ENCODE measurements at places on chromosomes 12 and 14.

GRCh38 chr14:22152903-22153302, 436.1 kb downstream of the DAD1 start:
- DNase-seq, result no peak

- DNase-seq, result no peak
Observed at GRCh38 chr14:82047777-82048470, 514.3 kb upstream of the SEL1L start.

DNA sequence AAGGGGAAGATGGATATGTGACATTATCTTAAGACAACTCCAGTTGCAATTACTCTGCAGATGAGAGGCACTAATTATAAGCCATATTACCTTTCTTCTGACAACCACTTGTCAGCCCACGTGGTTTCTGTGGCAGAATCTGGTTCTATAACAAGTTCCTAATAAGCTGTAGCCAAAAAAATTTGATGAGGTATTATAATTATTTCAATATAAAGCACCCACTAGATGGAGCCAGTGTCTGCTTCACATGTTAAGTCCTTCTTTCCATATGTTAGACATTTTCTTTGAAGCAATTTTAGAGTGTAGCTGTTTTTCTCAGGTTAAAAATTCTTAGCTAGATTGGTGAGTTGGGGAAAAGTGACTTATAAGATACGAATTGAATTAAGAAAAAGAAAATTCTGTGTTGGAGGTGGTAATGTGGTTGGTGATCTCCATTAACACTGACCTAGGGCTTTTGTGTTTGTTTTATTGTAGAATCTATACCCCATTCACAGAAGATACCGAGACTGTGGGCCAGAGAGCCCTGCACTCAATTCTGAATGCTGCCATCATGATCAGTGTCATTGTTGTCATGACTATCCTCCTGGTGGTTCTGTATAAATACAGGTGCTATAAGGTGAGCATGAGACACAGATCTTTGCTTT, 36.9 kb downstream of the PSEN1 start:
- DNase-seq, result no peak

DNA sequence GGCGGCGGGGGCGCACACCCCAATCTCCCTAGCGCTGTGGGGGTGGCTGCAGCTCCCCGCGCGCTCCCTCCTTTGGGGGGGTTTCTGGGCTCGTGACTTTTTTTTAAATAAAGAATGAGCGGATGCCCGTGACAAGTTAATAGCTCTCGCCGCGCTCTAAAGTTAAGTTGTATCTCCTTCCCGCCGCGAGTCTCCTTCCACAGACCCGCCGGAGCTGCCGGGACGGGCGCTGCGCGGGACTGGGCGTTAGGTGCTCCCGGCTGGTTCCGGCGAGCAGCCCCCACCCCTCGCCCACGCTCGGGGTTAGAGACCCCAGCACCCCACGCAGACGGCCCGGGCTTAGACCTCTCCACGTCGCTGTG, 82.6 kb upstream of the HMGA2 start:
- DNase-seq, result no peak

DNA sequence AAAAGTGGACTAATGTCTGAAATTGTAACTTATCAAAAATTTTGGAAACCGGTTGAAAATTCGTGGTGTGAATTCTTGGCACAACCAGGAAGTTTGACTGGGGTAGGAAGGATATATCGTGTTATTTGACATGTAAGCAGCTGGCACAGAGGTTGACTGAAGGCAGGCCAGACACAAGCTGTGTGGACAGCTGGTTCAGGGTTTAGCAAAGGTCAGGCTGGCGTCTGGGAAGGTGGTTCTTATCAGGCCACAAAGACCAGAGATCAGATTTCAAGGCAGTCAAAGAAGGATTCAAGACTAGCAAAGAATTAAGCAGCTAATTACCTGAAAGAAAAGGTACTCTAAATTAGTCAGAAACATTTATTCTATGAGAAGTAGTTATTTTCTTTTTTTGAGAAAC, 450.2 kb upstream of the MDGA2 start:
- DNase-seq, result no peak

DNA sequence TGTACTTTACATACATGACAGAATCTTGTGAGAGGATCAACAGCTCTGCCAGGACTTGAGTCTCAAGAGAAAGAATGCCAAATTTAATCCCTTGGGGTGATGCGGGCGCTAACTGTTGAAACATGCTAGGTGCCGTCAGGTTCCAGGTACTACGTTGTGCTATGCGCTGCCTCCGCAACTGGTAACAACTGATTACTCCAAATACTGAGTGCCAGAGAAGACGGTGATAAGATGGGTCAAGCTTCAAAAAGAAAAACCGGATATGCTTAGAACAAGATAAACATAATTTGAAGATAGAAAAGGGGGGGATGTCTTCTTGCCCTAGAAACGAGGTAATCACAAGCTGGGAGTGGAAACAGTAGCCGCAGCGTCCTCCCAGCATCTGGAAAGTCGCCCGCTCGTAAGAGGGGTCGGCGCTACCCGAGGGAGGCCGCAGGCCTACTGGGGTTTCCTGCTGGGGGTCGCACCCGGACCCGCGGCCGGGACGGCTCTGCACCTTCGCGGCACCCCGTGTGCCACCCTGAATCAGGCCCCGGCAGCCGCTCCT, 678 bp downstream of the ZBTB25 start:
- peak; percentile 39 for DNase-seq

DNA sequence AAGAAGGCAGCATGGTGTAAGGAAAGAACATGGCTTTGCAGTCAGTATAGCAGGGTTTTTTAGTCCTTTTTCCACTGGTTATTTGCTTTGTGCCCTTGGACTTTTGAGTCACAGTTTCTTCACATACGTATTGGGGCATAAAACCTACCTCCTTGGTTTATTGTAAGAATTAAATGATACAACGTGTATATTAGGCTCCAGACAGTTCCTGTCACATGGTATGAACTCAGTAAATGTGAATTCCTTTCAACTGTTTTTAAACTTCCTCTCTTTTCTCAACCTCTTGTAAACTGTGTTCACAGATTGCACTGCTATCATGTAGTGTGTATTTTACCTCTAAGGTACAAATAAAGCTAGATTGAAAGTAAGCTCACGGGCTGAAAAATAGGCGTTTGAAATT, 29.5 kb downstream of the MSRB3 start:
- DNase-seq, result no peak

GRCh38 chr14:74407801-74408154, 18.2 kb downstream of the SYNDIG1L start:
- DNase-seq, result no peak

- DNase-seq, result no peak
Observed at GRCh38 chr14:34966413-34966812, 16.4 kb upstream of the SRP54 start.

GRCh38 chr12:38886064-38886463, 19.3 kb downstream of the CPNE8 start:
- DNase-seq, result no peak

- no peak for DNase-seq
Observed at GRCh38 chr12:58894040-58894439, 26.3 kb downstream of the LRIG3 start.

GRCh38 chr12:76583301-76583700, 23.7 kb upstream of the OSBPL8 start:
- no peak for DNase-seq

GRCh38 chr12:45435945-45436710, 220.2 kb downstream of the ANO6 start:
- no peak for DNase-seq

- DNase-seq, result no peak
Observed at GRCh38 chr12:4643747-4644146, 5.1 kb downstream of the AKAP3 start.

DNA sequence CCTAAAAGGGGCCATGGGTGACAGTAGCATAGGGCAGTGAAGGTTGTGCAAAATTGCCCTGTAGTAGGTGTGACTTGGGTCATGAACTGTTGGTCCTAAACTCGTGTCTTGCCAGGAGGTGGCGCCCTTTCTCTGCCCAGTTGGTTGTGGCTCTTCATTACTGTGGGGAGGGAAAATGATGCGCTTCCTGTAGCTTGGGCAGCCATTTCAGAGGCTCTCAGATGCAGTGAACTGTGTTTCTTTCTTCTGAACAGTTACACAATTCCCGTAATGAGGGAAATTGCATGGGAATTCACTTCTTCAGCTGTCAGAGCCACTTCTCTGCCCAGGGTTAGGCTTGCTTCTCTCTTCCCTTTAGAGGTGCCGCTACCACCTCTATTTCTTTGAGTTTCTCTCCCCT, 148.1 kb upstream of the NRXN3 start:
- no peak for DNase-seq
